Mesothelial cell of epicardium (in vitro differentiated cells): ENCODE measurements at places on chromosomes 4 and X. TPM values are rescaled to one million over a fixed set of nuclear protein-coding genes. Genes with fewer than 3 reads are reported as not detected.

GABRE gene
- 190 to 220 TPM (median 202 TPM) in 3 replicates for total RNA-seq

DNA sequence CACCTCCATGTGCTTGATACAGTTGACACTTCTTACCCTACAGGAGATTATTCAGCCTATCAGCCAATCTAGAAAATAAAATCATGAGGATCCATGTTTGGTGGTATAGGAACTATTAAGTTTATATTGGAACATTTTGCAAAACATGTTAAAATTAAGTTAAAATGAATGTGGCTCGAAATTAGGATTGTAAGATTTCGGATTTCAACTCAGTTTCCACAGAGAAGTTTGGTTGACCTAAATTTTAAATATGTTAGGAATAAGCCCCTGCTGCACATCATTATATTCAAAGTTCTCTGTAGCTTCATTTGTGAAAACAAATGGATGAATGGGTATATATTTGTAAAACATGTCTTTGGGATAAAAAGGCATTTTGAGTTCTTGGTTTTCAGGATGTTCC is at the start of gene RAB40A:
RAB40A (minus strand) TSS at position 101 of the 400 bp plus-strand sequence. CDS start 18,733 bp downstream, outside the sequence.
- no peak for DNase-seq

- no peak for DNase-seq
Measured at GRCh38 chrX:44898411-44899221, 25.6 kb downstream of the KDM6A start.

CDKN2AIP gene
- total RNA-seq: 41.8 to 42.8 TPM (median 42.3 TPM) in 3 replicates

DNA sequence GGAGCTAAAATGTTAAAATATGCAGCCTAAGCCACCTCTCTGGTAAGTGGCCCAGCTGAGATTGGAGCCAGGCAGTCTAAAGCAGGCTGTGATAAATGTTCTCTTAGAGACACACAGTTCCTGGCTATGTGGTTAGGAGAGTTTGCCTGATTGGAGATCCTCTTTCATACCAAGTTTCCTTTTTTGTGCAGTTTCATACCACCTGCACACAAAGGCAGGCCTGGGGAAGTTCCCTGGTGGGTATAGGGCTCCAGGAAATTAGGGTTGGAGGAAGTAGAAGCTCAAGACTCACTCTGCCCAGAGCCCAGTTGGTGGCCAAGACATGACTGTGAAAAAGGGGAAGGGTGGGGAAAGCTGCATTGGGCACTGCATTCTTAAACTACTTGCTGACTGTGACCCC is 16.9 kb downstream of the CYBB start:
- DNase-seq: no peak

GPR34 gene
- total RNA-seq: not detected in 3 replicates

UGT2B10 gene
- not detected in 3 replicates for total RNA-seq

- no peak for DNase-seq
Measured at GRCh38 chr4:82648356-82648755, 86.6 kb upstream of the TMEM150C start.

- no peak for DNase-seq
Measured at GRCh38 chr4:105430811-105431210, 43.1 kb downstream of the PPA2 start.

- no peak for DNase-seq
Measured at GRCh38 chr4:149719806-149720205, 95.8 kb downstream of the IQCM start.

DNA sequence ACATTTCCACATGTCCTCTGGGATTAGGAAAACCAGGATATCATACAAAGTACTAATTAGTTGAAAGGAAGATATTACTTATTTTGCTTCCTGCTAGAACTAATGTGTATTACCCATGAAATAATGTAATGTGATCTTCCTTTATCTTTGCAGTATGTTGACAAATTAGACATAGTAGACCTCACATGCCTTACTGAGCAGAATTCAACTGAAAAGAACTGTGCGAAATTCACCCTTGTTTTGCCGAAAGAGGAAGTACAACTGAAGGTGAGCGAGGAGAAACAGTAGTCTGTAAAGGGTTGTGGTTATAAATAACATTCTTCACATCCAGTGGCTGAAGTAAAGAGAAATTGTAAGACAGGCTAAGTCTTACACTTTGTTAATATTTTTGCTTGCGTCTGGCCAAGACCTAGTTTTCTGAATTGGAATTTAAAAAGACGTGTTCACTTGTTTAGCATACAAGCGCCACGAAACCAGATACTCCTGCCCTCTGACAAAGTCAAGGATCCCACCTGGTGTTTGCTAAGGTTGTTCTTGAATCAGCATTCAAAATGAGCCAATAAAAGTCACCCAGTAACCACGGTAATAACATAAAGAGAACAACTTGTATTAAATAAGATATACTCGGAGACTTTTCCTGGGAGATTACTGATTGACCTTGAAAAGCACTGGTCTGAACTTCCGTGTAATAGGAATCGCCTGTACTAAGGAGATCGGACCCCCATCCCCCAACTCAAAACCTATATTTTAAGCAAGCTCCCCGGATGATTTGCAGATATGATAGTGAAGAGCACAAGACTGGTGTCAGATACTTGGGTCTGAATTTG is 16.9 kb downstream of the STAP1 start:
- DNase-seq: no peak

DNA sequence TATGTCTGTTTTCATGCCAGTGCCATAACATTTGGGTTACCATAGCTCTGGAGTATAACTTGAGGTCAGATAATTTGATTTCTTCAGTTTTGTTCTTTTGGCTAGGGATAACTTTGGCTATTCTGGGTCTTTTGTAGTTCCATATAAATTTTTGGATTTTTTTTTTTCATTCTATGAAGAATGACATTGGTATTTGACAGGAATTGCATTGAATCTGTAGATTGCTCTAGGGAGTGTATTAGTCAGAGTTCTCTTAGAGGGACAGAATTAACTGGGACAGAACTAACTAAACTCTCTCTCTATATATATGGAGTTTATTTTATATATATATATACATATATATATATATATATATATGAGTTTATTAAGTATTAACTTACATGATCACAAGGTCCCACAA is 32.2 kb upstream of the SLIT2 start:
- no peak for DNase-seq

- no peak for DNase-seq
Measured at GRCh38 chr4:159606835-159607234, 504.0 kb downstream of the RAPGEF2 start.

DNA sequence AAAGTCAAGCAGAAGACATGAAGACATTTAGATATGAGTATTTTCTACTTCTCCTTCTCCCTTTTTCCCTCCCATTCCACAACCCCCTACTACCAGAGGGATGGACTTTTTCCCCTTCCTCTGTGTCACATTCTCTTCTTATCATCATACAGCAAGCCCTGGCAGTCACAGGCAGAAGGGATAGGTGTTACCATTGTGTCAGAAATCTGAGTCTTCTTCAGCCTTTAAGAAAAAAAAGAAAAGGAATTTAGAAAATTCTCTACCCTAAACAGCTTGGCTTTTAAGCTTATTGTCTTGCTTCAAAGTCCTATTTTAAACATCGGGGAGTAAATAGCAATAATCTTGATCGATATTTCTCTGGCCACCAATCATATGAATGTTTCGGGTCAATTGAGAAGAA is 30.9 kb upstream of the ADH1C start:
- DNase-seq: no peak

DNA sequence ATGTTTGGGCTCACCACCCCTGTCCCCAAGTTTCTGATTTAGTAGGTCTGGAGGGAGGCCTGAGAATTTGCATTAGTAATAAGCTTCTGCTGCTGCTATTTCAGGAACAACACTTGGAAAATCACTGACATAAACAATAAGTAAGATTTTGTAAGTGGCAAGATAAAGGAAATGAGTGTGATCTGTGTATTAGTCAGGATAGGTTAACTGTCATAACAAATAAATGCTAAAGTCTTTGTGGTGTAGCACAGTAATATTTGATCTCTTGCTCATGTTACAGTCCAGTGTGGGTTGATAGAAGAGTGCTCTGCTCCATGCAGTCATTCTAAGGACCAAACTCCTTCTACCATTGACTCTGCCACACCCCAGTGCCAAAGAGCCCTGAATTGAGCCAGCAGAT is 67.0 kb downstream of the NHS start:
- no peak for DNase-seq

- DNase-seq: no peak
Measured at GRCh38 chrX:6674734-6675133, 139.8 kb upstream of the VCX3A start.

CENPVL2 gene
- total RNA-seq: 0.31 to 0.68 TPM (median 0.49 TPM) in 3 replicates

- DNase-seq: no peak
Measured at GRCh38 chr4:42428036-42428435, 30.7 kb downstream of the SHISA3 start.

SUPT20HL1 gene
- total RNA-seq: not detected in 3 replicates

GRCh38 chr4:74033739-74034138 is 4.8 kb downstream of the CXCL3 start:
- no peak for DNase-seq

DKK2 gene
- total RNA-seq: 23.5 to 26.3 TPM (median 25.3 TPM) in 3 replicates

DNA sequence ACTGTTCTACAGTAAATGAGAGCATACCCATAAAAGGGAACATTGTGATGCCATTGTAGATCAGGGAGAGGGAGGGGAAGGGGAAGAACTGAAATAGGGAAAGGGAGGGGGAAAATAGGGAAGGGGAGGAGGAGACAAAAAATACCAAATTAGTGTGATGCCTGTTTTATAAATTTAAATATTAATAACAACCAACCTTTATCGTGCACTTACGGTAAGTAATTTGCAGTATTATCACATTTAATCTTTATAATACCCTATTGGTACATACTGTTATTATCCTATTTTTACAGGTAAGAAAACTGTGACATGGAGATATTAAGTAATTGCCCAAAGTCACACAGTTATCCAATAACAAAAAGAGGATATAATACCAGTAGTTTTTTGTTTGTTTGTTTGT is 41.5 kb upstream of the DDX53 start:
- DNase-seq: no peak

- DNase-seq: no peak
Measured at GRCh38 chrX:10009741-10010140, 42.6 kb downstream of the CLDN34 start.
